T47D (cell line): ENCODE measurements at places on chromosomes 3 and 15.

GRCh38 chr15:28104326-28104725 is 5.2 kb upstream of the OCA2 start:
- DNase-seq = no peak

- no peak for DNase-seq
Observed at GRCh38 chr3:55702822-55703221, 215.7 kb upstream of the WNT5A start.

DNA sequence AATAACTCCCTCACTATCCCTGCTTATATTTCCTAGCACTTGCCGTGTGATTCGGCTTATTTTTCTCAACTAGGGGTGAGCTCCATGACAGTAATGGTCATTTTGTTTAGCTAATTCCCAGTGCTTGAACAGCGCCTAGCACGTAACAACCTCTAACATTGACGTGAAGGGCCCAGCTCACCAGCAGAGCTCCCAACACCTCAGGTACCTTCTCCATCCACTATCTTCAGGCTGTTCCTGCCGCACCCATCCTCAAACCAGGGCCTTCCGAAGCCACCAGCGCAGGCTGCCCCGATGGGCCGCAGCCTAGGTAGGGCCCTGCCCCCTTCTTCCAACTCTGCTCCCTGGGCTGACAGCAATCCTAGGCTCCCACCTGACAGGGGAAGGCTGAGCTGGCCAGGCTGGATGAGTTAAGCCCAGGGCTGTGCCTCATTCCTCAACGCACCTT is 751 bp upstream of the RPS17 start:
- peak; percentile 27 for DNase-seq

DNA sequence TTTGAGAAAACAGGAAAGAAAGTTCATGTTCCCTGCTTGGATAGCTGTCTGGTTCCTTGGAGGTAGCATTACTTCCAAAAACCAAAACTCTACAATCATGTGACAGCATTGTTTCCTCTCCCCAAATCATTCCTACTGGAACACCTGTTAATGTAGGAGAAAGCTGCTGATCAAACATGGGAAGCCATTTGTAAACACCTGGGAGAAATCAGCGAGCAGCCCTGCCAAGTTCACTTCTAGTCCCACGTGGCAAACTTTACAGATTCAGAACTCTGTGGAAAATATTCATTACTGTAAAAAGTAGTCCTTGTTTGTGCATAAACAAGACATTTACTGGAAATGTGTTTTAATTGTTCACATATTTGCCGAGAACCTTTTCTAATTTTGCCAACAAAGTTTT is 275.5 kb upstream of the AZI2 start:
- no peak for DNase-seq

GRCh38 chr3:9833078-9833477 is 10.7 kb downstream of the RPUSD3 start:
- DNase-seq = no peak

DNA sequence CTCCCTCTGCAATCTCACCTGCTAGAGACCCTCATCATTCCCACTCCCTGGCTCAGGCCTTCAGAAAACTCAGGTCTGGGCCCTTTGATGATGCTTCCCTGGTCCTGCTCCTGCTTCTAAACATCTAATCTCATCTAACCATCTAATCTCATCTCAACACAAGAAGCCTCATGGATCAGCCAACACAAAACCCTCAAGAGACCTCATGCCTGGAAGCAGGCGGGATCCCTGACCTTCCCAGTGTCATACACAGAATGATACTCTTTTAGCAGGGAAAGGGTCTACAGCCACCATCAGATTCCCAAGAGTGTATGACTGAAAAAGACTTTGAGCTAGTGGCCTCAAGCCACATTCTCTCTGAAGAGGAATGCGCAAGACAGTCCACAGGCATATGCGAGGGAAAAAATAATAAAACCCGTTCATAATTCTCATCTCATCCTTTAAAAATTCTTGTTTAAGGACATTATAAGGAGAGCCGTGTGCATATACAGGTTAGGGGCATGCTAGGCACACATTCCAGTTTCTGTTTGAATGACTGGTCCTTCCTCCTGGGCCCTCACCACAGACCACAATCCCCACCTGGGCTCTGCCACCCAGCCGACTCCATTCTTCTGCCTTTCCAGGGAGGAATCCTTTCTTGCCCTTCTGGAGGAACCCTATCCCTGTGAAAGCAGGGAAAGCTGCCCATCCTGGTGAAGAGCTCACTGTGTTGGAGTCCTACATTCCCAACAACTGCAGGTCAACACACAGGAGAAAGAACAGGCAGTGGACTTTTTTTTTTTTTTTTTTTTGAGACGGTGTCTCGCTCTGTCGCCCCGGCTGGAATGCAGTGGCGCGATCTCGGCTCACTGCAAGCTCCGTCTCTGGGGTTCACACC is 2.2 kb downstream of the ZXDC start:
- DNase-seq = no peak

- DNase-seq = no peak
Observed at GRCh38 chr3:118963711-118964110, 70.9 kb downstream of the IGSF11 start.

GRCh38 chr3:69091389-69092029 is 6.8 kb downstream of the ARL6IP5 start:
- DNase-seq = no peak

GRCh38 chr3:114550165-114550564 is 256.3 kb downstream of the TIGIT start:
- DNase-seq = no peak

DNA sequence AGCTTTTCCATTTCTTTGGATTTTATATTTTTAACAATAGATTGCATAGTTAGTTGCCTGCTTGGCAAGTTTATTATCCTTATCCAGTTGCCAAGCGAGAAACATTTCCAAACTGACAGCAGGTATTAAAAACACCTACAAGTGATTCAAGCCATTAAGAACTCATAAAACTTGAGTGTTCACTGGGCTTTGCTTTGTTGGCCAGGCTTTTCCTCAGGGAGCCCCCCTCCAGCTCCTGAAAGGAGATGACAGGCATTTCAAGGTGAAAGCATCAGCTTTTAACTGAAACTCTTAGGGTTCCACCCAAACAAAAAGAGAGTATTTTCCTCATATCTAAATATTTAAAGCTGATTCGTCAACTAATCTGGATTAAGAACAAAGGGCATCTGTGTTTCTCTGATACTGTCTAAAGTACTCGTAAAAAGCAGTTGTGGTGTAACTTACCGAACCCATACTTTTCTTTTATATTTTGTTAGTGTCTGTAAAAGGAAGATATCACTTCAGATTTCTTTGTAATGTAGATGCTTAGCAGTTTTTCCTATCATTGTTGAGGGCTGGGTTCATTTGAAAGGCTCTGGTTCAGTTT is 363.4 kb downstream of the OTOL1 start:
- DNase-seq = no peak

DNA sequence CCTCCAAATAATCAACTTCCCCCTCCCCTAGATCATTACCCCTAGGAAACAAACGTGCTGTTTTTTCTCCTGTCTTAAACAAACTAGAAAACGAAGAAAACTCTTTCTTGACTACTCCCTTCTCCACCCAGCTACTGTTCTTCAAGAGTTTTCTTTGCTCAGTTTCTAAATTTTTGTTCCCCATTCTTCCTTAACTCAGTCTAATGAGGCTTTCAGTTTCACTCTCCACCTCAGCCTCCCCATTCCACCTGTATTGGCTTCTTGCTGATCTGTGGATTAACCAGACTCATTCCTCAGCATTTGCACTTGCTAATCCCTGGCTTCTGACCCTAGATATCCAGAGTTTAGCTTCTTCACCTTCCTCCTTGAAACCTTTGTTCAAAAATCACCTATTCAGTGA is 26.8 kb downstream of the SERPINI1 start:
- DNase-seq = no peak

DNA sequence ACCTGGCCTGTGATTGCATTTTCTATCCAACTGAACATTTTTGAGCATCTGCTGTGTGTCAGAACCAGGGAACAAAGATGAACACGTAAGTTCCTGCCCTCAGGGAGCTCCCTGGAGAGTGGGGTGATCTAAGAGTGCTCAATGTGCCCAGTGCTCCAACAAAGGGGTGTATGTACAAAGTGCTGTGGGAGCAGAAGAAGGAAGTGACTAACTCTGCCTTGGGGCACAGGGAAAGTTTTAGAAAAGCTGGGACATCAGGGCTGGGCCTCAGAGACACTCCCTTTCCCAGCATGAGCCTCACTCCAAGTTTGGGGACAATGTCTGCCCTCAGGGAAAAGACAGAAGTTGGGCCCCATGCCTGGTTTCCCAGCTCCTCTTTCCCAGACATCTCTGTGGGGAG is 27.6 kb upstream of the BNC1 start:
- DNase-seq = no peak

DNA sequence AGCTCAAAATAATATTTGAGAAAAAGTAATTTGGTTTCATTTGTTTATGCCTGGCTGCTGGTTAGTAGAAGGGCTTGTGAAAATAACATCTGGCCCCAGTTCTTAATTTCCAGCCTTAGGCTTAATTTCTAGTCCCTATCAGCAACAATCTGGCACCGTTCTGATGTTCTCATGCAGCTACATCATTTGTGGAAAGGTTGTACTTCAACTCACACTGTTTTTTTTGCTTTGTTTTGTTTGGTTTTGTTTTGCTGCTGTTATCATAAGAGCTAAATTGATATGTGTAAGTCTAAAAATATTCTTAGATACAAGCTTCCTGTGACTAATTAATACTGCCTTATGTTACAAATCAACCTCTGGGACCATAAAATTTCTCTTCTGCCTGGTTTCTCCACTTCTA is 8.9 kb downstream of the CPA3 start:
- DNase-seq = no peak
